ENCODE measurements at places on chromosomes 12 and 14.

DNA sequence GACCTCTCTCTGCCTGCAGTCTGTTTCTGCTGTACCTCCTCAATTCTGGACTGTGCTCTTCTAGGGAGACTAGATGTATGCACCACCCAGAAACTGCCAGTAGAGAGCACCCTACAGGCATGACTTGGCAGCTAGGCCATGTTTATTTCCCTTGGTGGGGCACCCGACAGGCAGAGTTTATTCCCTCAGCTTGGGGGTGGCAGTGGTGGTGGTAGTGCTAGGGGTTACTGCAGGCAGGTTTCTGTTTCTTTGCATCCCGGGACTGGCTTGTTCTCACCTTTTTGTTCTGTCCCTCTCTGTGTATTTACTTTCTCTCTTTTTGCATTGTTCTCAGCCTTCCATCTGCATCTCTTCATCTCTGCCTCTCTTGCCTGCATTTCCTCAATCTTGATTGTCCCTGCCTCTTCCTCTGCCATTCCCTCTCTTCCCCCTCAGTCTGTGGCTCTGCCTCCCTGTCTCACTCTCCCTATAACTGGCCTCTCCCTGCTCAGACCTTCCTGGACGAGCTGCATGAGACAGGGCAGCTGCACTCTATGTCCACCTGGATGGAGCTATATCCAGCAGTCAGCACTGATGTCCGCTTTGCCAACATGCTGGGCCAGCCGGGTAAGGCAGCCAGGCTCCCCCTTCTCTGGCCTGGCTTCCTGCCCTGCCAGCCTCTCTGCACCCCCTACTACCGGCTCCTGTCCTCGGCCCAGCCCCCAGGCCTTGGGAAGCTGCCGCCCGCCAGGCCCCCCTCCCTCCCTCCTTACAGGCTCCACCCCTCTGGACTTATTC lies 13.8 kb downstream of the PRPF40B start:
- peak; percentile 27 for DNase-seq

GRCh38 chr12:88432531-88433490 lies 147.5 kb downstream of the KITLG start:
- DNase-seq, result no peak

DNA sequence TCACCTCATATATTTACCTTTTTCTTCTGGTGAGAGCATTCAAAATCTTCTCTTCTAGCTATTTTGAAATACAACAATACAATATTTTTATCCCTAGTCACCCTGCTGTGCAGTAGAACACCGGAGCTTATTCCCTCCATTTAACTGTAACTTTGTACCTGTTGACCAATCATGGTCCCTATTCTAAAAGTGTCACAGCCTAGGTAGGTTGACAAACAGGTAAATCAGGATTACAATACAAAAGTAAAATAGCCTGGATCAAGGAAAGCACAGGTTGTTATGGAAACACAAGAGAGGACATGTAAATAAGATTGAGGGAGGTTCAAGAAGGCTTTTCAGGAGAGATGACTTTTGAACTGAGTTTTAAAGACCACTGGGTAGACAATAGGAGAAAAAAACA lies 670.9 kb downstream of the DIO2 start:
- DNase-seq, result no peak

GRCh38 chr12:79555028-79555925 lies 135.5 kb downstream of the PAWR start:
- DNase-seq, result no peak

GRCh38 chr12:85424581-85425348 lies 144.7 kb downstream of the ALX1 start:
- no peak for DNase-seq

- no peak for DNase-seq
Observed at GRCh38 chr14:71739273-71739990, 192.8 kb upstream of the RGS6 start.

DNA sequence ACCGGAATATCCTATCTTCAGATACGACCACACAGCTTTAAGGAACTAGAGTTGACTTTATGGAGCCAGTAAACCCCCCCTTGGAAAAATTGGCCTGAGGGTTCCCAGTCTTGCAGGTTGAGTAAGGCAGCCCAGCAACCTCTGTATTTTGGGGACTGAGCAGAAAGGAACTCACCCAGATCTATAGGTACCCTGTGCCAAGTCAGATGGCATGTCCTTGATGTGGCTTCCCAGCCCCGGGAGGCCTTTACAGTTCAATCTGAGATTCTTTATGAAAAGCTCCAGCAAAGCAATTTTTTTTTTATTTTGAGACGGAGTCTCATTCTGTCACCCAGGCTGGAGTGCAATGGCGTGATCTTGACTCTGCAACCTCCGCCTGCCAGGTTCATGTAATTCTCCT lies 27.6 kb downstream of the TMEM121 start:
- DNase-seq, result no peak

DNA sequence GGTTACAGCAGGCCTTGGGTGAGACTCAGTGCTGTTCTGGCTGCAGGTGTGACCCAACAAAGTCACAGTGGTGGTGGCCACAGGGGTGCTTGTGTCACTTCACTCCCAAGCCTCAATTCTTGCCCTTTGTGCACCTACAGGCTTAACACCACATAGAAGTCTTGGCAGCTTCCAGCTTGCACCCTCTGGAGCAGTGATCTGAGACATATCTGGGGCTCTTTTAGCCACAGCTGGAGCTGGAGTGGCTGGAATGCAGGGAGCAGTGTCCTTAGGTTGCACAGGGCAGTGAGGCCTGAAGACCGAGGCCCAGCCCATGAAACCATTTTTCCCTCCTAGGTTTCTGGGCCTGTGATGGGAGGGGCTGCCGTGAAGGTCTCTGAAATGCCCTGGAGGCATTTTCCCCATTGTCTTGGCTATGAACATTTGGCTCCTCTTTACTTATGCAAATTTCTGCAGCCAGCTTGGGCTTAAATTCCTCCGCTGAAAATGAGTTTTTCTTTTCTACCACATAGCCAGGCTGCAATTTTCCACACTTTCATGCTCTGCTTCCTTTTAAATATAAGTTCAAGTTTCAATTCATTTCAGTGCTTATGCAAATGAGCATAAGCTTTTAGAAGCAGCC lies 37.7 kb downstream of the ADAM21 start:
- DNase-seq, result no peak

- DNase-seq, result no peak
Observed at GRCh38 chr12:47751561-47751960, 7.1 kb downstream of the RAPGEF3 start.

DNA sequence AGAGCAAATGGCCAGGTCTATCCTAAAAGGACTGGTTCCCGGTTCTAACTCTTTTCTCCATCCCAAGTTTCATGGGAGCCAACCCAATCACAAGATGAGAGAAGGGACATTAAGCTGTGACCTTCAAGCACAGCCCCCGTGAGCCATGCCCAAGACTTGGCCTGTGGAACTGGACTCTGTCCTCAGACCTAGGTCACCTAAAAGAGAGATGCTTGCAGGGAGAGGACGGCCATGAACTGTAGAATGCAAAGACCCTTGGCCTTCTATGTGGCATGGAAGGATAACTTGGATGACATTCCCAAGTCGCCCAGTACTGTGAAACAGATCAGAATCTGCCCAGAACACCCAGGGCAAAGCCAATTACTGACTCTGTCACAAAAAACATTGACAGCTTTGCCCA lies 263.5 kb downstream of the DPF3 start:
- DNase-seq, result no peak

DNA sequence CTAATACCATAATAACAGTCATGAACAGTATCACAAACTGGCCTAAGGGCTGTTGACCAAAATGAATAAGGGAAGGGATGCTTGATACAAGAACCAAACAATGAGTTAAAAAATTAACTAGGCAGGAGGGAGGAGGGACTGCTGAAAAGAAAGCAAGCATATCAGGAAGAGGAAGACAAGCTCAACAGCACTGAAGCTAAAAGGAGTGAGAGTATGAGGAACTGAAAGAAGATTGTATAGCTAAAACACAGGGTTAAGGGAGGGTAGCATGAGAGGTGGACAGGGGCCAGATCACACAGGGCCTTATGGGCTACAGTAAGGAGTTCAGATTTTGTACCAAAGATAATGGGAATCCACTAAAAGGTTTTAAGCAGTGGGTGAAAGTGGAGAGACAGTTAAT lies 34.1 kb downstream of the ITGA7 start:
- DNase-seq, result no peak

- no peak for DNase-seq
Observed at GRCh38 chr14:63910583-63911363, 58.0 kb downstream of the SYNE2 start.

- DNase-seq, result no peak
Observed at GRCh38 chr12:82862876-82863649, 176.4 kb downstream of the TMTC2 start.

DNA sequence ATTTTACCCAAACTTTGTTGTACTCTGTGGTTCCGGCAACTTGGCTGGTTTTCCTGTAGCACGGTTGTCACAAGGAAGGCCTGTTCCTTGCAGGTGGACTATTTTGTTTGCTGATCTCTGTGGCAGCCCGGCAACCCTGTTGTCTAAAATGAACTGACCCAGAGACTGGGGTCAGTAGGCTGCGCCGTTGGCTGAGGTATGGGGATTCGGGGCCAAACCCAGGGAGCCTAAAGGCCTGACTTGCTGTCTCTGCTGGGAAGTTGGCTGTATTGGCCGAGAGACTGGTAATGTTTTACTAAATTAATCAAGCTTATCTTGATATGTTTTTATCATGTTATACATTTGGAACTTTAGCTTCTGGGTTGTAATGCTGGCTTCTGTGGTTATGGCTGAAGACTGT lies 13.8 kb downstream of the SMIM41 start:
- no peak for DNase-seq

DNA sequence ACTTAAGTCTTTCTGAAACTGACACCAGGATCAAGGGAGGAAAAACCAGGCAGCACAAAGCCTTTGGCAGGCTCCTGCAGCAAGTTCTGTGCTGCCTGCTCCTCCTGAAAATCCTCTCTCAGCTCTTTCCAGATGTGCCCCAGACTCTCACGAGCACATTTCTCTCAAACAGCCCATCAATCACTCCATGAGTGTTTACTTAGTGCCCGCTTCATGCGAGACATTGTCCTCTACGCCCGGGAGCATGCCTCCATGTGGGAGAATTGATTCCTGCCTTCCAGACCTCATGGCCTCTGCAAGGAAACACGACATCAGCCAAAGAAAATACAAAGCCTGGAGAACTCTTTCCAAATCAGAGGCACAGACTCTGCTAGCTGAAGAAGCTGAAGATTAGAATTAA lies 46.5 kb upstream of the TSPAN11 start:
- no peak for DNase-seq

GRCh38 chr14:24441904-24442239 lies 704 bp downstream of the SDR39U1 start:
- DNase-seq, result no peak

DNA sequence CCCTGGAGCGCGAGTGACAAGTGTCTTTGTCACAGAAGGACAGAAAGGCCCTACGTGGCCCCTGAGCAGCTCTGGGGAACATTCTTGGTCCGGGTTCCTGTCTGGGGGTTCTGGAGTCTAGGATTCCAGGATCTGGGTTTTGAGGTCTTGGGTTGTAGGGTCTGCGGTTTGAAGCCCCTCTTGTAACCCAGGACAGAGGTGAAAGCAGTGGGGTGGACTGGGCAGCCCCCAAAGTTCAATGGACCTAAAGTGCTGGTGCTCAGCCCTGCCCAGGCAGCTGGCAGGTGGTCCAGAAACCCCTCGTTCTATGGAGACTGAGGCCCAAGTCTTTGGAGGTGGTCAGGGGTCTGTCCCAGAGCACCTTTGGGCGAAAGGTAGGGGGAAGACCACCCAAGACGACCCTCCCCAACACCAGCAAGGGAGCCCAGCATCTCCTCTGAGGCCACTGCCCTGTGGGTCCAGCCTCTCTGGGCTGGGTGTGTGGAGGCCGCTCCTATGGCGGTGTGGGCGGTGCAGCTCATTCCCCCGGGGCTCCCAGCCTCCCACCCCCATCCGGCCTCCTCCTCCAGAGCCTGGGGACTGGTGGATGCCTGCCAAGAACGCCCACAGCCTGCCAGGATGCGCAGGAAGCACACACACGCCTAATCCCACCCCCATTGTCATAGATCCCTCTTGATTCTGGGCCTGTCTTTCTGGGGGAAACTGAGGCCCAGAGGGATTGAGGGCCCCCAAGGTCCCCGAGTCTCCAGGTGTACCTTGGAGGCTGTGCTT lies 30.2 kb upstream of the ANKRD9 start:
- no peak for DNase-seq

DNA sequence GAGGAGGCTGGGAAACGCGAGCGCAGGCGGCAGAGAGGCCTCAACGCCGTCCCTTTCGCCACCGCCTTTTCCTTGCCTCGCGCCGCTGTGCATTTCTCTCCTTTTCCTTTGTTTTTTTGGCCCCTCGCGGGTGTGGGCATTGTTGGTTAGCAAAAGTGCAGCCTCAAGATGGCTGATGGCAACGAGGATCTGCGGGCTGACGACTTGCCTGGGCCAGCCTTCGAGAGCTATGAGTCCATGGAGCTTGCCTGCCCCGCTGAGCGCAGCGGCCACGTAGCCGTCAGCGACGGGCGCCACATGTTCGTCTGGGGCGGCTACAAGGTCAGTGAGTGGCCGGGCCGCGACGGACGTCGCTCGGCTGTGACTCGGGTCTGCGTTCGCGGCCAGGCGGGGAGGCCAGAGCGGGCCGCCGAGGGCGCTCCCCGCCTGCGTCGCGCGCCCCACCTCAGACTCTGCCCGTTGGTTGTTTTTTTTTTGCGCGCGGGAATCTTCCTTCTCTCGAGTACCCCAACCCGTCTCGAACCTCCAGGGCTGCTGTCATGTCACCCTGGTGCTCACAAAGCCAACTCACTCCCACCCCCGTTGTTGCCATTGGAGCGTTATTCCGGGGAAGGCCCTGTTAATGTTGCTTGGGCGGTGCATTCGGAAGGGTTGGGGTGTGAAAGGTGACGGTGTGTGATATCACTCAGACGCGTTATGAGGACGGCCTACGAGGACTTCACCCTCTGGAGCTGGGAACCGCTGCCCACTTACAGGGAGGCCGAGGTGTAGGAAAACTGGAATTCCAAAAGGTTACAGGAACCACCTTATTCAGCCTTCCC lies 558 bp downstream of the KLHDC2 start:
- peak; percentile 68 for DNase-seq

DNA sequence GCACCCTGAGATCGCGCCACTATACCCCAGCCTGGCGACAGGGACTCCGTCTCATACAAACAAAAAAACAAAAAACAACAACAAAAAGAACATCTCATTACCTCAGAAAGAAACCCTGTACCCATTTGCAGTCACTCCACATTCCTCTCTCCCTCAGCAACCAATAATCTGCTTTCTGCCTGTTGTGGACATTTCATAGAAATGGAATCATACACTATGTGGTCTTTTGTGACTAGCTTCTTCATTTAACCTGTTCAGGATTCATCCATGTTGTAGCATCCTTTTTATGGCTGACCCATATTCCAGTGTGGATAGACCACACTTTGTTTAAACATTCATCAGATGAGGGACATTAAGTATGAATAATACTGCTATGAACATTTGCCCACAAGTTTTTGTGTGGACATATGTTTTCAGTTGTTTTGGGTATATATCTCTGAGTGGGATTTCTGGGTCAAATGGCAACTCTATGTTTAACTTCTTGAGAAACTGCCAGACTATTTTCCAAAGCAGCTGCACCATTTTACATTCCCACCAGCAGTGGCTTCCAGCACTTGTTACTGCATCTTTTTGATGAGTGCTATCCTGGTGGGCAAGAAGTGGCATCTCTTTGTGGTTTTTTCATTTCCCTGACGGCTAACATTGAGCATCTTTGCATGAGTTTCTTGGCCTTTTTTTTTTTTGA lies 5.9 kb upstream of the RCOR1 start:
- DNase-seq, result no peak

Measured in activated T-cell treated with anti-CD3 and anti-CD28 coated beads for 48 hours (primary cell).